Epithelial cell of alveolus of lung (primary cell): ENCODE measurements at places on chromosomes 4 and X. TPM values are rescaled to one million over a fixed set of nuclear protein-coding genes. Genes with fewer than 3 reads are reported as not detected.

POU4F2 gene
- total RNA-seq: not detected in 2 replicates

PAGE4 gene
- not detected in 2 replicates for total RNA-seq

DGAT2L6 gene
- not detected in 2 replicates for total RNA-seq

MAGEE2 gene
- not detected in 2 replicates for total RNA-seq

MAGEA11 gene
- not detected in 2 replicates for total RNA-seq

NLGN3 gene
- total RNA-seq: 0.39 and 3.1 TPM in 2 replicates

HPGDS gene
- total RNA-seq: not detected in 2 replicates

CT47B1 gene
- not detected in 2 replicates for total RNA-seq
